T-helper 17 cell (primary cell): ENCODE measurements at places on chromosomes 7 and 10.

GRCh38 chr10:97336446-97336845, 1.9 kb upstream of the FRAT2 start:
- no peak for DNase-seq

DNA sequence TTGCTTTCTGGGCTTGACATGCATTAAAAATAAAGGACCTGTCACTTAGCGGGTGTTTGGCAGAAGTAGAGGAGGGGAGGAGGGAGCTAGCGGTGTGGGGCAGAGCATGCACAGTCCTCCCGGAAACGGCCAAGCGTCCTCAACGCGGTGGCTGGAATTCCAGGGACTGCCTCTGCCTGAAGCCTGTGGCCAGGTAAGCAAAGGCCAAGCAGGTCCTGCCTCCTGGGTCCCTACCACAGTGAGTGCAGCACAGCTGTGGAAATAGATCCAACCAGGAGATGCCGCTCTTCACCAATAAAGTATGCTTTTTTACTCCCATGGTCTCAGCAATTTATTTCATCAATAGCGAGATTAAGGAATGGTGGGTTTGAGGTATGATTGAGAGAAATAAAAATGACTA, 323.4 kb downstream of the WDR37 start:
- DNase-seq, result no peak

- no peak for DNase-seq
These were observed 817.9 kb downstream of the DNAJB9 start for GRCh38 chr7:109387530-109387929.

DNA sequence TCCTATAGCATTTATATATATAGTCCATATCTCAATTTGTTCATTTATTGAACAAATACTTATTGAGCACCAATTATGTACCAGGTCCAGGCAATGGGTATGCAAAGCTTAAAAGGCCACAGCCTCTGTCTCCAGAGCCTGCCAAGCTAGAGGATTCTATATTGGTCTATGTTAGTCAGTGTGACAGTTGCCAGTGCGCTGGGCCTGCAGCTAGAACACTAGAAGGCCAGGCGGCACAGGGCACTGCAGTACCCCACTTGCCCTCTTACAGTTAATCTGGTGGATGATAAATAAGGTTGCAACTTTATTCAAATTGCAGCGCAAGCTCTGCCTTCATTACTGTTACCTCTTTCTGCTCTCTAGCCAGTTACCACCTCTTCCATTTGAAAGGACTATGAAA, 68.8 kb downstream of the PPP1R3C start:
- DNase-seq, result no peak

DNA sequence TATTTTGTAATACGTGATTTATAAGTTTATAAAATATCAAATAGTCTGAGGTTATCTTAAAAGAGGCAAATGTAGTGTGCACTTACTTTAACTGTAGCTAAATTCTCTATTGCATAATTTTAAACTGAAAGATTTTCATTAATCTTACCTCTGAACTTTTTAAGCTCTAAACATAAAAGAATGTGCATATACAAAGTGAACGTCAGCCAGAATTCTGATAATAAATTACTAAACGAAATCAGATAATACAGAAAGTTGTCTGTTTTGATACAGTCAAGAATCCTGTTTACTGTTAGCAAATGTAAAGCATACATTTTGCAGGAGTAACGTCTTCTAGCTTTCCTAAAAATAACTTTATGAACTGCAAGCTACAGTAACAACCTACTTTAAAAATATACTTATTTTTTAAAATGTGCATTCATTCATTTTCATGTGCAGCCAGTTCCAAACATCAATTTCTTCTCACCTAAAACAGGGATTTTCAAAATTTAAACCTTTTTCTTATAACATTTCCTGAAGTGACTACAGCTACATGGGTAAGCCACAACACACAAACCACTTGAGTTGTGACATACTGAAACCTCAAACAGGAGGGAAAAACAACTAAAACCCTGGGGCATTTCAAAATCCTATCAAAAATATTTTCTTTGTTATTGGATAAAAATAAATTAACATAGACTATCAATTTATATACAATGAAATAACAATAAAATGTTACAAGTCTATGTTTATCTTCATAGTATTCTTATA, 92.7 kb downstream of the RNLS start:
- no peak for DNase-seq

DNA sequence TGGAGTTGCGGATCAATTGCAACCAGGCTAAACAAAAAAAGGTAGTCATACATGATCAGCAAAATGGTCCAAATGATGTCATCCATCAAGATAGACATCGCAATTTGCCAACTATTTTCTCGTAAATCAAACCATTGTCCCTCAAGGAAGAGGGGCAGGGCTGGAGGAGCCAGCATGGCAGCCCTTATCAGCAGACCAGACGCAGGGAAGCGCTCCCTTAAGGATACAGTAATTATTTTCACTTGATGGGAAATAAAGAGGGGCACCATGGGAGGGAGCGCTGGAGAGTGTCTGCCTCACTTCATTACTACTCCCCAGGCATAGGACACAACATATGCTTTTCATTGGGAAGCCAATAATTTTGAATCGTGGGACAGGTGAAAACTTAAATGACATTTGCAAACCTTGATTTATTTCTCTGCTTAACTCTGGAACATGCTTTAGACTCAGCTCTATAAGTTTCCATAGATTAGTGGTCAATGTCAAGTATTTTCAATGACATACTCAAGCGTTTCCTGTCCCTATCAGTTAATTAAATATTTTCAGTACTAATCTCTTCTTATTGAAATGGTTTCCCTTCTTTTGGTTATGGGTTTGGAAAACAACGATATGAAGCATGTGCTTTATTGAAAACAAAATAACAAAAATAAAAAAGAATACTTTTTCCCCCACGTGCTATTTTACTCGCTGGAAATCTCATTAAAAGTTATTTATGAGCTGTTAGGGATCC, 202.4 kb upstream of the HABP2 start:
- DNase-seq, result no peak

DNA sequence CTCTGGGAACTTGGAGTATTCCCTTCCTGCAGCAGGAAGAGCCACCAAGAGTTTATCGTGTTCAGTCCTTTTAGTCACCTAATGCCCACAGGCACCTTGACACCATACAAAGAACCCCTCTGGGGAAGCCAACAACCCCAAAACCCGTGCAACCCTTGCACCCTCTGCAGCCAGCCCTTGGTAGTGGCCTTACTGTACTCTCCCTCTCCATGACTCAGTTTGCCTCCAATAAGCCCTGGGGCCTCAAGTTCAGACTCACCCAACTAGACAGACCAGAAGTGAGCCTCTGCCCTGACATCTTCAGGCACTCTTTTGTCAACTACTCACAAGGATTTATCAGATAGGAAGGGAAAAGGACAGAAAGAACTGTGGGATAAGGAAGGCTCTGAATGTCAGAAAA, 30.9 kb downstream of the KCNMA1 start:
- no peak for DNase-seq
